ENCODE measurements at places on chromosomes 7 and 10.

DNA sequence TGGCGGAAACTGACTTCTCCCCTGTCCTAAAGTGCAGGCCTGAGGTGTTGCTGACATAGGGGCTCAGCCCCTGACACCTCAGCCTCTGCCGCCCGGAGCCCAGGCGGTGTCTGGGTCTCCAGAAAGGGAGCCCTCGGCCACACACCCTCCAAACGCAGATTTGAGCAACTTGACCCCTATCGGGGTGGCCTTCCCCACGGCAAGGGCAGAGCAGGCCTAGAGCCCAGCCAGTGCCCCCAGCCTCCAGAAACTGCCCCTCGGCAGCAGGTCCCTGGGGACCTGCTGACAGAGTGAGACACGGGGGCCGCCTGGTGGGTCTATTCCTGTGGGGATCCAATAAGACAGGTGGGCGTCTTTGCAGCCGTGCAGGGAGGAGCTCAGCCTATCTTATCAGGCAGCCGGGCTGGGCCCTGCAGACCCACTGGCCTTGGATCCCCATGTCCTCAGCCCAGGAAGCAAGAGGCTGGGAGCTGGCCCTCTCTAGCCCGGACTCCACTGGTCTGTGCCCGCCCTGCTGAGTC is 11.0 kb downstream of the TMEM184A start:
- DNase-seq, result no peak

DNA sequence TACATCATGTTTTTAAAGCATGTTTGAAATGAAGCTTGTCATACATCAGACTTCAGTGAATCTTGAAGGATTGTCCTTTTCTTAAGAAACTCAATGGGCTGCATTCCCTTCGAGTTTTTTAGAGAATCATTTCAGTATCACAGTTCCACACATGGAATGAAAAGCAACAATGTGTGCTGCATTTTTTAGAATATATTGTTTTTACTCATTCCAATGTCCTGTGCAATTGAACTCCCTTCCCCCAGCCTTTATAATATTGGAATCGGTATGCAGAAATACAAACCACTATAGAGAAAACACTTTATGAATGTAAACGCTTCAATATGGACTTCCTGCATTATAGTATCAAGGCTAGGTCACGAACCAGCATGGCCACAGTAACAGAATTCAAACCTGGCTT is 634.4 kb downstream of the GATA3 start:
- no peak for DNase-seq

GRCh38 chr10:92567952-92568600 is 5.8 kb downstream of the IDE start:
- DNase-seq, result no peak

GRCh38 chr10:132616170-132616995 is 78.8 kb downstream of the INPP5A start:
- no peak for DNase-seq

DNA sequence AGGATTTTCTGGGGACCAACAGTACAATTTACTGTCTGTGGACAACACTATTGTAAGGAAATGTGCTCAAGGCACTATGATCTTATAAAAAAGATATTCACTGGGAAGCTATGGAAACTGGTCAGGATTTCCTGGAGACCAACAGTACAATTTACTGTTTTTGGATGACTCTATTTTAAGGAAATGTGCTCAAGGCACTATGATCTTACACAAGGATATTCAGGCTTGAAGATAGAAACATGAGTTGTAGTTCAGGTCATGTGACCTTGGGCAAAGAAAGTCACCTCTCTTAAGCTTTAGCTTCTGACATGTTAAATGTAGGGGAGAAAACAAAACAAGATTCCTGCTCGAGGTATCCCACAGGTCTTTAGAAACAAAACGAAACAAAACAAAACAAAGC is 1.7 kb upstream of the ITPRID1 start:
- DNase-seq, result no peak

All from NK-92 treated with Interleukin-12 subunit alpha and Interleukin-12 subunit beta, amount 100 ng/mL, for 24 hours (cell line).